ENCODE measurements at places on chromosomes 16 and 17. TPM values are rescaled to one million over a fixed set of nuclear protein-coding genes. Genes with fewer than 3 reads are reported as not detected.

DNA sequence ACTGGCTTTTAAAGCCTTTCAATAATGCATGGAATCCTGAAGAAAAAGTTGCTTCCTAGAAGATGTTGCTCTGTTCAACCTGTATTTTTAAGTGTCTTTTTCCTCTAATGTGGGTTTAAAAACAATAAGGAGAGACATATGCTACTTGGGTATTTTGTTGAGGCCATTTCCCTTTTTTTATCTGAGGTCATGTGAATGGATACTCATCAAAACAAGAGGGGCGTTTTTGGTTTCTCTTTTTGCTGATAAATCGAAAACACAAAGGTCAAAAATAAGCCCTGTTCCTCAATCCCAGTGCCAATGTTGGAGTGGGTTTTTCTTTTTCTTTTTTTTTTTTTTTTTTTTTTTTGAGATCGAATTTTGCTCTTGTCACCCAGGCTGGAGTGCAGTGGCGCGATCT, 468.0 kb upstream of the RBFOX1 start:
- no peak for DNase-seq

DNA sequence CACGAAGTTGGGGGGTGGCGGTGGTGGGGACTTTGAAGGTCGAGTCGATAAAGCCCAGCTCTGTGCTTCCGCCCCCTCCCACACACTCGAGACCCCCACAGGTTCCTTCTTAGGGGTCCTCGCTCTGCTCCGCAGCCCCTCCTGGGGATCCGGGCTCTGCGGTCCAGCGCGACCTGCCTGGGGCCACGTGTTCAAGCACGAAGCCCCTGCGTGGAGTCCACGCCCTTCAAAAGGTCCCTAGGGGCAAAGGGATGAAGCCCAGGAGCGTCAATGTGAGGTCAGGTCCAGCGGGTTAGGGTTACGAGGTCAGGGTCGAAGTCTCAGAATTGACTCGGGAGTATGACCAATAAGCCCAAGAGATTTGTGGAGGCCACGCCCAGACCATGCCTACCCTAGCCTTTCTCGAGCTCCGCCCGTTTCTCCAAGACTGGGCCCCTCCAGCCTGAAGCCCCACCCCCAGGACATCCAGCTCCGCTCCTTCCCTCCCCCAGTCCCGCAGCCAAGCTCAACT, 786 bp upstream of the CACNA1G start:
- DNase-seq: peak; percentile 42

DNA sequence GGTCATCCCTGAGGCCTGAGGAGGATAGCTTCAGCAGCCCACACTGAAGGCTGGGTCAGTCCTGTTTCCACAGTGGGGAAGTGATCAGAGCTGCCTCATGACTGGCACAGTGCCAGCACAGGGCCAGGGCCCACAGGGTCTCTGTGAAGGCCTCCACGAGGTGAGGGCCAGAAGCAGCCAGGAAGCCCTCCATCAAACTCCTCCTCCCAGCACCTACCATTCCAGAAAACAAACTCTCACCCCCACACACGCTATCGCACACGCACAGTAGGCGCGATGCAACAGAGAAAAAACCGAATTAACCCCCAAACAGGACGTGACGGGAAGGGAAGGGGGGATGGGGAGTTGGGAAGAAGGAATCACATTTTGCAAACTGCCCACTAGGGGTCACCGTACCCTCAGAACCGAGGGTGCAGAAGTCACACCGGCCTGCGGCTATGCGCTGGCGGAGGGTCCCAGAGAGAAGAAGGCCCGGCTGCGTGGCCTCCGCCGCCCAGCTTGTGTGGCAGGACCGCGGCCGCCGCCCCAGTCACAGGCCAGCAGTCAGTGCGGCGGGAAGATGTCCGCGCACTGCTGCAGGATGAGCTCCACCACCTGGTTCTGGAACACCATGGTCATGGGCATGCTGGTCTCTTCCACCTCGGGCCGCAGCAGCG, 37.6 kb downstream of the ARHGAP27 start:
- DNase-seq: peak; percentile 54

GRCh38 chr17:10716218-10716617, 13.6 kb downstream of the TMEM220 start:
- DNase-seq: no peak

EFCAB5 gene
- not detected for total RNA-seq

GRCh38 chr16:27230562-27231001, 27.3 kb downstream of the KDM8 start:
- DNase-seq: no peak

DNA sequence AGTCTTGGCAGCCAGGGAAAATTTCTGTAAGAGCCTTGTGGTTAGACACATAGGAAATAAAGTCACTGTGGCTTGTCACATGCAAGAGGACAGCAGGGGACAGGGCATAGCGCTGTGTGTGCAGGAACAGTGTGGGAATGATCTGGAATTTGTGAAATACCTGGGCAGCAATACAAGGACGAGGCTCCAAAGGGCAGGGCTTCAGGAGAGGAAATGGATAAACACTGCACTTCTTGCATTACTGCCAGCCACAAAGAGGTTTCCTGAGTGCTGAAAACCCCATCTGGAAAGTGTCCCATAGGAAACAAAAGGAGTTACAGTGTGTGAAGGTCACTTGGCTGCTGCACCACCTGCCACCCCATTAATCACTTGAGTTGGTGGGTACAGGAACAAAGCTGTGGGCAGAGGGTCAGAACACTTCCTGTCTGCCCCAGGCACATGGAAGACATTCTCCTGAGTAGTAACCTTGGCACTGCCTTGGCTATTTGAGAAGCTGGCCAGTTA, 12.1 kb upstream of the HP start:
- no peak for DNase-seq

KLHL36 gene
- 84.4 TPM for total RNA-seq

- no peak for DNase-seq
Measured at GRCh38 chr16:75913958-75914357, 187.7 kb upstream of the CPHXL start.

DNA sequence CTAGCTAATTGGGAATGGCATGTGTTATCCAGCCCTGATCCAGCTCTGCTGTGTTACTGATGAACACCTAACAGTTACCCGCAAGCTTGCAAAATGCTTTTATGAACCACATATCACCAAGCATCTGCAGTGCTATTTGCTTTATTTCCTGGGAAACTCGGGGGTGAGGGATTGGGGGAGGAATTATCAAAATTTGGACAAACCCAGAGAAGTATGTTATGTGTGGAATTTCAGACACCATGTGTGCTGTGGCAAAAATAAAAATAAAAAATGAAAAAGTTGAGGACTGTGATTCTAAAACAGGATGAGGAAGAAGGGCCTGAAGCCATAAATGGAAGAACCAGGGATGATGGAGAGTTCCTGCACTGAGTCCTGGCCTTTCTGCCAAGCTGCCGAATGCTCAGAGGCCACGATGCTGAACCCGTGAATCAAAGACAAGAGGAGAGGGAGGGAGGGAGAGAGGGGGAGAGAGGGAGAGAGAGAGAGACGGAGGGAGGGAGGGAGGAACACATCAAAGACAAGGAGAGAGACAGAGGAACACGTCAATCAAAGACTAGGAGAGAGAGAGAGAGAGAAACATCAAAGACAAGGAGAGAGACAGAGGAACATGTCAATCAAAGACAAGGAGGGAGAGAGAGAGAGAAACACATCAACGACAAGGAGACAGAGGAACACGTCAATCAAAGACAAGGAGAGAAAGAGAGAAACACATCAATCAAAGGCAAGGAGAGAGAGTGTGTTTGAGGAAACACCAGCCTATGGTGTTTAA, 89.8 kb downstream of the MRM3 start:
- no peak for DNase-seq

SAMD14 gene
- 1.6 TPM for total RNA-seq

DNA sequence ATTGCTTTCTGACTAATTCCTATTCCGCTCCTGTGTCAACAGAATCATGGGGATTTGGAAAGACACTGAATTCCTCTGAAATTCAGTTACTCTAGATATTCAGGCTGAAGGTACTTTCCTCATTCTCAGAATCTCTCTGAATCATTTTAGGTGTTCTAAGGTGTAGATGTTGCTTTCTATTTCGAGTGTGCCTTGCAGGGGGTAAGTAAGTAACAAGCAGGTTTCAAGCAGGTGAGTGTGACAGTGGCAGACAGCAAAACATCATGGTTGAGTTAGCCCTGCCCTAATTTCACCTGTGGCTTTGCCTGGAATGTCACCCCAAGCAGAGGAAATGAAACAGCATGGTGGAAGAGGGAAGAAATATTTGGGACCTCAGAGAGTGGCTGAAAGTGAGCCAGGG, 75.1 kb downstream of the SHISA9 start:
- DNase-seq: no peak

DNA sequence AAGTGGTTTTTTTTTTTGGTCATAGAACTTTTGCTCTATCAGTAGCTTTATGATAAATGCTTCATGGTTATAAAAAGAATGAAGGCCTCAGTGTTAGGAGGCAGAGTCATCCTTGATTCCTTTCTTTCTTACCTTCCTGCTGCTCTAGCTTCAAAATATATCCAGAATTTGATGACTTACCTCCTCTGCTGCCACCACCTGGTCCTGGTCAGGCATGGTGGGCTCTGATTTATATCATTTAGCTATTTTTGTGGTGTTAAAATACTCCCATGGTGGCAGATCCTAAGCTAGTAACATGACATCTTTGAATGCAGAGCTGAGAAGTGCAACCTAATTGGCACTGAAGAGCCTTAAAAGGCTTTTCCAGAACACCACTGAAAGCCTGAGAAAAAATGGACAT, 508.8 kb upstream of the CDH8 start:
- DNase-seq: no peak

DNA sequence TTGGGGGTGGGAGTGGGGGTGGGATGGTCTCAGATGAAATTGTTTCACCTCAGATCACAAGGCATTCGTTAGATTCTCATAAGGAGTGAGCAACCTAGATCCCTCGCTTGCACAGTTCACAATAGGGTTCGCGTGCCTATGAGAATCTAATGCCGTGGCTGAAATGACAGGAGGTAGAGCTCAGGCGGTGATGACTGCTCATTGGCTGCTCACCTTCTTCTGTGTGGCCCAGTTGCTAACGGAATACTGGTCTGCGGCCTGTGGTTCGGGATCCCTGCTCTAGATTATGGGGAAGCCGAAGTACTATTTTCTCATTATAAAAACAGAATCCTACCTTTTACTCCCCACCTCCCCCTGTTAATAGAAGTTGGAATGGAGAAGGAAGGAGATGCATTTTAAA, 18.9 kb downstream of the CLTC start:
- no peak for DNase-seq

DNA sequence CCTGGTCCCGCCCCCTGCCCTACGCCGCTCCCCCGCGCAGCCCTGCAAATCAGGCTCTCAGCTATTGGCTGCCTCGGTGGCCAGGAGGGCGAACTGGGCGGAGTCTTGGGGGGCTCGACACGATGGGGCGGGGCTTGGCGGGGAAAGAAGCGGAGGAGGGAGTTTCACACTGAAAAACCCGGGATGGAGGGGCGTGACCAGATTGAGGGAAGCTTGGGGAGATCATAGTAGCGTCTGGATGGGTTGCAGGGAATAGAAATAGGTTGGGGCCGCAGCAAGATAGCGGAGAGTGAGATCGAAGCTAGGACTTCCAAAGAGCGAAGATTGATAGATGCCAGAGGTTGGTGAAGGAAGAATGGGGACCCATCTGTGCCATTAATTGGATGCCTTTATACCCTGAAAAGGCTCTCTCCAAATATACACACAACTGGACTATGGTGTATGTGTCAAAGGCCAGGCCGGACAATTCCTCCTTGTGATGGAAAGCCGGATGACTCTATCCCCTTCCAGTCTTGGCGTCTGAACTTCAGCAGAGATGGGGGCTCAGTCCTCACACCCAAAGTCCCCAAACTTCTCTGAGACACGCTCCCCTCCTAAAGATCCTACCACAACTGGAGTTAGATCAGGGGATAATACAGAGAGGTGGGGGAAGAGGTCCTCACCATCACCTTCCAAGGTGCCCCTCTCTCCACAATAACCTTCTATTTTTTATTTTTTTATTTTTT, 376 bp upstream of the STAC2 start:
- peak; percentile 74 for DNase-seq

- no peak for DNase-seq
Measured at GRCh38 chr17:31561469-31562375, 170.2 kb downstream of the RAB11FIP4 start.

- DNase-seq: no peak
Measured at GRCh38 chr16:7765079-7765550, 432.5 kb downstream of the RBFOX1 start.

GRCh38 chr17:40534371-40535189, 30.7 kb downstream of the CCR7 start:
- DNase-seq: no peak

MEFV gene
- 0.49 TPM for total RNA-seq

- no peak for DNase-seq
Measured at GRCh38 chr17:43784628-43785101, 4.4 kb downstream of the CFAP97D1 start.

GRCh38 chr17:65627891-65628643, 66.6 kb upstream of the AXIN2 start:
- no peak for DNase-seq

NME2 gene
- total RNA-seq: 220 TPM

DNA sequence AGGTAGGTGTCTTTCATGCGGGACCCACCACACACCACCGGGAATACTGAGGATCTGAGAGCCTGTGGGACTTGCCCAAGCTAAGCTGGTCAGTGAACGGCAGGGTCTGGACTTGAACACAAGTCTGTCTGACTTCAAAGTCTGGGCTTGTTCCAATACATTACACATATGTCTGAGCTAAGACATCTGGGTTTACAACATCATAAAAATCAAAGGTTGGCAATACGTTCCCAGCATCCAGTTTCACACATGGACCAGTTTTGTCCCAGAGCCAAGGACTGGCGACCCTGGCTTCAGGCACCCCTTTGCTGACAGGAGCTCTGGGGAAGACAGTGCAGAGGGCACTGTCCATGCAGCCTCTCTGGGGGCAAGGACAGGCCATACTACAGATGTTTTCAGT, 27.9 kb upstream of the AXIN2 start:
- DNase-seq: no peak

- DNase-seq: no peak
Measured at GRCh38 chr16:77387815-77388209, 47.0 kb downstream of the ADAMTS18 start.

MYCBPAP gene
- total RNA-seq: 0.82 TPM

GRCh38 chr17:9715503-9716016, 70.2 kb downstream of the USP43 start:
- DNase-seq: no peak

ABCA5 gene
- 17.1 TPM for total RNA-seq

- no peak for DNase-seq
Measured at GRCh38 chr17:76337413-76337777, 16.3 kb downstream of the PRPSAP1 start.

DNA sequence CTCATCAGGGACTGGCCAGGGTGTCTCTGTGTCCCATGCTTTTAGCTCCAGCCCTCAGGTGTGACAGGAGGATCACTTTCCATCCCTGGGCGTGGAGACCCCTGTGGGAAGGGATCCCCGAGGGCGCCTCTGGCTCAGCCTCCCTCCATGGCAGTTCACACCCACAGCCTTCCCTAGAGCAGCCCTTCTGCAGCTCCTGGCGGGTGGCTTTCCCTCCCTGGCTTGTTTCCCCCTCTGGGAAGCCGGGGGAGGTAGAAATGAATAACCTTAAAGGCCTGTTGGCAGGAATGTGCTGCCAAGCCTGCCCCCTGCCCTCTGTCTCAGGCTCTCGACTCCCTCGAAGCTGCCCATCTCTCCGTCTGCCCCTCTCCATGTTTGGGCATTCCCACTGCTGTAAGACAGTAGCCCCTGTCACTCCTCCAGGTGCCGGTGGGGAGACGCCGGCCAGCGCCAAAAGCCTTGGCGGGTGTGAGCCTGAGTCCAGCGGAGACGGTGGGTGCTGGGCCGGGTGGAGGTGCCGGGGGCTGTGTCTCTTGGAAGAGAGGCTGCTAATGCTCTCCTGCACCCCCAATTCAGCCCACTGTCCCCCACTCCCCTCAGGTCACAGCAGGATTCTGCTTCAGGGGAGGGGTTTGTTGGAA, 2.1 kb upstream of the ATP2A1 start:
- no peak for DNase-seq

PPP1R1B gene
- total RNA-seq: 0.36 TPM

PROCA1 gene
- total RNA-seq: 1.3 TPM

C17orf78 gene
- total RNA-seq: not detected

ADAP2 gene
- 7.0 TPM for total RNA-seq

Data from left ventricle myocardium inferior (tissue), 1 donor.